Naive thymus-derived CD4-positive, alpha-beta T cell (primary cell): ENCODE measurements at places on chromosomes 16 and 17. TPM values are rescaled to one million over a fixed set of nuclear protein-coding genes. Genes with fewer than 3 reads are reported as not detected.

- no peaks in the 10 kb centered on the region for H3K27me3 ChIP-seq
- H3K4me1 ChIP-seq = no peaks in the 10 kb centered on the region
- no peak for DNase-seq
- H3K4me3 ChIP-seq = no peak overlapping the region
These were observed 24.0 kb downstream of the LLGL2 start for GRCh38 chr17:75549246-75550138.

- DNase-seq = no peak
- H3K27me3 ChIP-seq = no peaks in the 10 kb centered on the region
- H3K4me1 ChIP-seq = no peaks in the 10 kb centered on the region
- H3K27ac ChIP-seq = no peak overlapping the region
- H3K36me3 ChIP-seq = no peaks in the 10 kb centered on the region
- H3K4me3 ChIP-seq = no peak overlapping the region
These were observed 23.5 kb upstream of the PYY start for GRCh38 chr17:43976963-43977837.

The ZKSCAN2 gene
- polyA plus RNA-seq = 1.5 TPM

DNA sequence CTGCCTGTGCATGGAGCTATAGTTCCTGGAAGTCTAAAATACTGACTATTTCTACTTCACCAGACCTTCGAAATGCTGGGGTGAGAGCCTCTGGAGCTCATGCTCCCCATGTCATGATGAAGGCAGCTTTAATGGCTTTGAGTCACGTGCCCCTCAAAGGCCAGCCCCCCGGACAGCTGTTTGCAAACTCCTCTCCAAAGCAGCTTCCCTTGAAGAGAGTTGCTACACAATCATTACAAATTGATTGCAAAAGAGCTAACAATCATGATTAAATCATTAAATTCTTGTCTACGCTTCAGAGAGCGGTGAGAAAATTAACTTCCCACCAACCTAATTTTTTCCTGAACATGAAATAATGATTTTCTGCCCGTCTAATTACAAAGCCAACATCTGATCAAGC, 134.8 kb upstream of the IRX6 start:
- H3K27ac ChIP-seq = no peak overlapping the region
- H3K36me3 ChIP-seq = no peaks in the 10 kb centered on the region
- DNase-seq = no peak
- H3K4me1 ChIP-seq = no peaks in the 10 kb centered on the region
- H3K27me3 ChIP-seq = no peaks in the 10 kb centered on the region

DNA sequence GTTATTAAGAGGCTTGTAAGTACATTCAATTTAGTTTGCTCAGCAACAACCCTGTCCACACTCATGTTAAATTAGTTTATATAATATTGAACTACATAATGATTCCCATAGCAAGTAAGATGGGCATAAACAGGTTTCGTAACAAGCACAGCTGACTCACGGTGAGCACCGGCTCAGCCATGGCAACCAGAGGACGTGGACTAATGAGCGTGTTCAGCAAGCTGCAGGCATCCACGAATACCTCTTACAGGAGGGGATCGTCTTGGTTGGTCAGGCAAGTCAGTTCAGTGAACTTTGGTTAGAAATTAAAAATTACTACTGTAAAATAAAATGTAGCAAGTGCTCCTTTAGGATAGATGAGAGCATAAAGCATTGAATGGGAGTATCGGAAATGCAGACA, 58.4 kb downstream of the ELAC2 start:
- no peaks in the 10 kb centered on the region for H3K36me3 ChIP-seq
- H3K27ac ChIP-seq = no peak overlapping the region
- no peaks in the 10 kb centered on the region for H3K27me3 ChIP-seq
- no peak overlapping the region for H3K4me3 ChIP-seq
- H3K4me1 ChIP-seq = no peaks in the 10 kb centered on the region

DNA sequence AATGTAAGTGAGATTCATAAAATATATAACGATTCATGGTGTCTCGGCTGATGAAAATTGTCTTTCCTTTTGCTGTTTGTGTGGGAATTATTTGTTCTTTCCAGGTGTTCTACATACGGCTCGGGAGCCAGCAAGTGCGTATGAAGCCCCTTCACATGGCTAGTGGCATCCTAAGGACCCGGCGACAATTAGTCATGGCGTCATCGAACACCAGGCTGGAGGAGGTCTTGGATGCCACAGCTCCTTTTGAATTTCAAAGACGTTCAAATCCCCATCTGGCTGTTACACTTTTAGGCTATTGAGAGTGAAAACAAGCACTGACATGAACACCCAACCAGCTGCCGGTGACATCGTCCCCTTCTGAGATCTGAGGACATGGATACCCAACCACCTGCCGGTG, 397.7 kb upstream of the TNRC6C start:
- H3K4me1 ChIP-seq = no peaks in the 10 kb centered on the region
- no peak overlapping the region for H3K4me3 ChIP-seq
- H3K36me3 ChIP-seq = no peaks in the 10 kb centered on the region
- no peak overlapping the region for H3K27ac ChIP-seq
- no peaks in the 10 kb centered on the region for H3K27me3 ChIP-seq

GRCh38 chr17:859061-859823, 77.1 kb downstream of the MRM3 start:
- H3K4me1 ChIP-seq = no peaks in the 10 kb centered on the region
- no peaks in the 10 kb centered on the region for H3K36me3 ChIP-seq
- H3K27ac ChIP-seq = no peak overlapping the region
- no peaks in the 10 kb centered on the region for H3K27me3 ChIP-seq
- no peak for DNase-seq

DNA sequence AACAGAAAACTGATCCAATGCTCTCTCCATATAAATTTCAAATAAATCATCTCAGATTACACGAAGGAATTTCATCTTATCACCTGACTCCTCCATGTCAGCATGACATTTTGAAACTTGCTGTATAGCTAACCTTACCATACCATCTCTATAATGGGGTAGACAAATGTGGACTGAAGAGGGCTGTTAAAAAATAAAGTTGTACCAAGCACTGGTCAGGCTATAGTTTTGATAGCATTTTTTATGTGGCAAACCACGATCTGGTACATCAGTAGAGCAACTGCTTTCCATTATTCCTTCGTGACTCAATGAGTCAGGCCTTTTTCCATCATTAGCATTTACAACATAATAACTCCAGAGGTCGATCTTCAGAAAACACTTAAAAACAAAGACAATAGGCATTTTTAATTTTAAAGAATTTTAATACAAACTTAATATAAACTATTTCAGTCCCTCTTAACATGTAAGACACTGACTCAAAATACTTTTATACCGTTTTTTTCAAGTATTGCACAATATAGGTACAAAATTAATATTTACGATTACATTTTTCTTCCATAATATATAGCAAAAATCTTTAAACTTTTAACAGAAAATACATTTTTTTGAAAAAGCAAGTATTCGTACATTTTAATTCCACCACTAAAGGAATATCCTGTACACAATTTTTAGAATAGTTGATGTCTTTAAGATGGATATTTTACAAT, 4.2 kb downstream of the TOB1 start:
- no peak overlapping the region for H3K4me3 ChIP-seq
- no peak for DNase-seq
- no peaks in the 10 kb centered on the region for H3K27me3 ChIP-seq

DNA sequence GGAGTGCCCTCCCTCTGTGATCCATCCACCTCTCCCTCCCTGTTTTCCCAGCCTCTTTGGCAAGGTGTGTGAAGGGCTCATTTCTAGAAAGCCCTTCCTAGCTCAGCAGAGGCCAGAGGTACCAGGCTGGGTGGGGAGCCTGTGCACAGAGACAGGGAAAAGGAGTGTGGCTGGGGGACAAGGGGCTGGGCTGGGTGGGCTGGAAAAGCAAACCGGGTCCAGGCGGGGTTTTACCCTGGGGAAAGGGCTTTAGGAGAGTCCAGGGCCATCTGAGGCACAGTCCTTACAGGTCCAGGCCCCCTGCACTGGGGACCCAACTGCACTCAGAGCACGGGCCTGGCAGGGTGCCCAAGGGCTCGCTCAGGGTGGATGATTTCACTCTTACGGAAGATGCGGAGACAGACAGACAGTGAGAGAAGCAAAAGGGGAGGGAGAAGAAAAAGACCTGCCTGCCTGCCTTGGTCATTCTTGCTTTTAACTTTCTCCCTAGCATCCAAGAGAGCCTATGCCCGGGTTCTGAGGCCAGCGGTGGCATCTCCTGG, 7.0 kb downstream of the CRHR1 start:
- no peak overlapping the region for H3K27ac ChIP-seq
- no peaks in the 10 kb centered on the region for H3K36me3 ChIP-seq
- no peaks in the 10 kb centered on the region for H3K4me1 ChIP-seq
- no peak for DNase-seq
